Activated T-helper 1 cell treated with Interleukin-2 at 50 U/mL for 16 hours (primary cell): ENCODE measurements at places on chromosomes 7 and 10.

GRCh38 chr7:43760861-43761260, 2.4 kb downstream of the BLVRA start:
- no peak for DNase-seq

DNA sequence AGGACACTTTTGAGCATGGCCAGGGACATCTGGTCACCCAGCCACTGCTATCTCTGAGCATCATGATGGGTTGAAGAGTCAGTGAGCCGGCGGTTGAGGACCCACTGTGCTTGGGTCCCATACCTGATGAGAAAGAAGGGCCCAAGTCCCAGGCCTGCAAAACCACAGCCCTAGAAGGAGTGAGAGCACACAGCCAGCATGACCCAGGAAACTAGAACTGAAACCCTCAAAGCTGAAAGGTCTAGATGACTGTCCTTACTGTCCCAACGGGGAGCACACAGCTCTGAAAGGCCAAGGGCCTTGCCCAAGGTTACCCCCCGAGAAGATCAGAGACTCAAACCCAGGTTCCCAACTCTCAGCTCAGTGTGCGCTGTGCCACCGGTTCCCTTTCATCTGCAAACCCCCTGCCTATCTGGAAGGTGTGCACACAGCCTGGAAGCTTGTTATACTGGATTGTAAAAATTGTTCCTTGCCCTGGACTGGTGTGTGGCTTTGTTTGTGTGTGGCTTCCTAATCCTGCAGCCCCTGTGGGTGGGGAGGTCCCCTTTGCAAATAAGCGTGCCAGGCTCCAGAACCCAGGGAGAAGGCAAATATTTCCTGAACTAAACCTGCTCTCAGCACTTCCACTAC, 22.6 kb upstream of the PSAP start:
- DNase-seq = no peak

DNA sequence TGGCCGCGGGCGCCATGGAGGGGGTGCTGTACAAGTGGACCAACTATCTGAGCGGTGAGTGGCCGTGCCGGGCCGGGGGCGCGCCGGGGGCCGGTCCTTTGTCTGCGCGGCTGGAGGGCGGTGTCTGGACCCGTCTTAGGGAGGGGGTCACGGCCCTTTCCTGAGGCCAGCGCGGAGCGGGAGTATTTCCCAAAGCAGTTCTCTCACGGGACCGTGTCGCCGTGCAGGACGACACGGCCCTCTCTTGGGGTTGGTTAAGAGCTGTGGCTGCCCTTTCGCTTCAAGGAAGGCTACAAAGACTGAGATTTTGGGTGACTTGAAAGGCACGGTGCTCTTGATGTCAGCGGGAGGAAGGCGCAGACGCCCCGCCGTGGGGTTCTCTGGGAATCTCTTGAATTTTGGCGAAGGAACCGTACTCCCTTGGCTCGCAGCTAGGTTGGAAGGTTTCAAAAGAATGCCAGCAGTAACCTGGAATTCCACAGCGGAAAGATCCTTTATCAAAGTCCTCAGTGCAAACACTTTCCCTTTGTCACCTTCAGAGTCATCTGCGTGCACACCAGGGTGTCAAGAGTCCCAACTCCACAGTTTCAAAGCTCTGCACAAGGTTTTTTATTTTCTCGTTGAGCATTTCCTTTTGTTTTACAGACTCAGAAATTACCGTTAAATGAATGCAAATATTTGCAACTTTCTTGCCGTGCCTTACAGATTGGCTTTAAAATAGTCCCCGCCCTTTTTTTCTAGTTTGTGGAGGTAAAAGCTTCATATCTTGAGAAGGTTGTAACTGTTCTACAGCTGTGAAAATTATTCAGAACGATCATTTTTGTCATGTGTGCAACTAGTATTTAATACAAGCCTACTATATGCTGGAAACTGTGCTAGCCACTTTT, 780 bp downstream of the PLEKHA8 start:
- peak; percentile 5 for DNase-seq

DNA sequence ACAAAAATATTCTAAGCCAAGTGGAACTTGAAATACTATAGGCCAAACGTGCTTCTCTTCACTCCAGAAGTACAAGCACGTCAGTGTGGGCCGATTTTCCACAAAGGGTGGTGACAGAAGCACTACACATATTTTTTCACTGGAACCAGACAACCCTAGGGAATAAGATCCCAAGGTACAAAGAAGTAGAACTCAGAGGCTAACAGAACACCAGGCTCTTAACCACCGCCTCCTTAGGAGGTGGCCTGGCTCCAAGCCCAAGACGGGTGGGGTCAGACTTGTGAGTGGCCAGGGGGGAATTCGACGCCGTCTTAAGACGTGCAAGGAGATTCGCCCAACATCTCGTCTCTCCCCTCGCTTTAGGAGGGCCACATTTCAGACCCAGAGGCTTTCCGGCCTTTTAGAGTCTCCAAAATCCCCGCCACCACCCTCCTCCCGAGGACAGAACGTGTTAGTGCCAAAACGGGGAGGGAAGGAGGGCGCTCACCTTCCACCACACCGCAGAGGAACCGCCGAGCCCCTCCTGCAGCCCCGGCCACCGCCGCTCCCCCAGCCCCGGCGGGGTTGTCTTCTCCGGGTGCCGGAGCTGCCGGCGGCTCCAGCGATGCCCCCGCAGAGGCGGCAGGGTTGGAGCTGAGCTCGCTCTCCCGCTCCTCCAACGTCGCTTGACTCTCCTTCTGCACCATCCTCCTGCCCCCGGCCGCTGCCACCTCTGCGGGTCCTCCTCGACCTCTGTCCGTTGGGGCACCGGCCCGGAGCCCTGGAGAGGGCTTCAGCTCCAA, 716 bp downstream of the OGA start:
- DNase-seq = peak; percentile 13

DNA sequence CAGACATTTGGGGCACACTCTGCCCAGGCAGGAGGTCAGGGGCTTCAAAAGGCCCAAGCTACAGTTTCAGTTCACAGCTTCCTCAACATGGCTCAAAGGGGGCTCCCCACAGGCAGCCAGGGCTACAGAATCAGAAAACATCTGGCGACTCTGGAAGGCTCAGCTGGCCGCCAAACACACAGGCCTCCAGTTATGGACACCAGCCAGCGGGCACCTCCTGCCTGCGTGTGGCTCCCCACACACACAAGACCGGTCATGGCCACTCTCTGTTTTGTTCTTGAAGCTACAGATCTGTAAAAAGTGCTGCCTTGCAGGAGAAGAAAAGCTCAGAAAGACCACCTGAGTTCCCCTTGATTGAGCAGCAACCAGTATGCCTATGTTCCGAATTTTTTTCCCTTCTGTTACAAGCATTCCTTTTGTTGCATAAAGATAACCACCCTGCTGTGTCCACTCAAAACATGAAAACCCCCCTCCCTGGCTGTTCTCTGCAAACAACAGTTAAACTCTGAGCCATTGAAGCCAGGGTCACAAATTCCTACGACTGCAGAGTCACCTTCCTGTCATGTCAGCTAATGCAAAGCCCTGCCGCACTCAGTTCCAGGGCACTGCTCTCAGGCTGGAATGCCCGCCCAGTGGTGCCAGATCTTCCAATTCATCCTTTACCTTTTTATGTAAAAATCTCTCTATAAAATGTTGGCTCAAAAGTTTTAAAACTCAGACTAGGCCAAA, 33.6 kb downstream of the VSTM4 start:
- DNase-seq = no peak

DNA sequence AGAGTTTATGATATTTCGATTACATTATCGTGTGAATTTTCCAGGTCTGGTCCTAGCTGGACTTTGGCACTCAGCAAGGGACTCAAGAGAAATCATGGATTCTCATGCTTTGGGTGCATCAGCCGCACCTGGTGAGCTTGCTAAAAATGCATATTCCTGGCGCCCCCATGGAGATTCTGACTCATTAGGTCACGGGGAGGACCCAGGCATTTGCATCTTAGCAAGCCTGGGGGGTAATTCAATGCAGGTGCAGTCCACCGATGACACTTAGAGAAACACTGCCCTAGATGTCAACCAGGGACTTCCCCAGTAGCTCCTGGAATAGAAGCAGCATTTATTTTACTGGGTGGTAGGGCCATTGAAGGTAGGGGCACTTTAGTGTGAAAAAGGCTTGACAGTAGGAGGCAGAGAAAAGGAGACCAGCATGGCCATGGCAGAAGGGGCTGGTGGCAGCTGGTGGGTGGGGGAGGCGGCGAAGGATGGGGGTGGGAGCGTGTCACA, 29.9 kb upstream of the PDCD4 start:
- no peak for DNase-seq

- no peak for DNase-seq
Observed at GRCh38 chr10:104824380-104825006, 183.4 kb downstream of the SORCS3 start.

GRCh38 chr10:119323085-119324016, 116.0 kb downstream of the GRK5 start:
- no peak for DNase-seq

DNA sequence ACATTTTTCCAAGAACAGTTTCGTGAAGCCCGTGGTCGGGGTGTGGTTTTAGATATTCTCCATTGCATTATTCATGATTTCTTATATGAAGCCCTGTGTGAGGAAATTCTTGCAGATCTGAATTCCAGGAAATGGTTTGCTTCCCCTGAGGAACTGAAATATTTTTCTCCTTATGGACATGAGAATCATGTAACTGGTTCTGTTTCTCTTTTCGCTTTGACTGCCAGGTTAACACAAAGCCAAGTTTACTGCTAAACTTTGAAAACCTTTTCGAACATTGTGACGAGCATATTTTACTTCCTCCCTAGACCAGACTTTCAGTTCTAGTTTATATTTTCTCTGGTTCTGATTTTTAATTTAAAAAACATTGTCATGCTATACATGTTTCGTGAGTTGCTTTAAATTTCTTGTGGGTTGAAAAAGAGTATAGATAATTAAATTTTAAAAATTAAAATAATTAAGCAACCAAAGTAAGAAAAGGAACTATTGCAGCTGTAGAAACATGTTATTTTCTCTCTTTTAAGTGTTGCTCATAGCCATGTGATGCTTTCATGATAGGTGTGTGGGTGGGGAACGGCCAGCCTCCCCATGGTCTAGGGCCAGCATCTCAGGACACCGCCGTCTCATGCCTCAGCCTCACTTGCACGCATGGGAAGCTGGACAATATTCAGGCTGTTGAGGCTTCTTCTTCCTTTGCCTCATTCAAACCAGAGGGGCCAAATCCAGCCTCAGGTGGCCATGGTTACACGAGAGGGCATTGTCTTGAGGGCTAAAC, 97.1 kb downstream of the CREB5 start:
- no peak for DNase-seq

- DNase-seq = no peak
Observed at GRCh38 chr10:42781893-42782445, 626 bp upstream of the BMS1 start.

- DNase-seq = no peak
Observed at GRCh38 chr7:158406364-158406763, 181.3 kb downstream of the PTPRN2 start.

DNA sequence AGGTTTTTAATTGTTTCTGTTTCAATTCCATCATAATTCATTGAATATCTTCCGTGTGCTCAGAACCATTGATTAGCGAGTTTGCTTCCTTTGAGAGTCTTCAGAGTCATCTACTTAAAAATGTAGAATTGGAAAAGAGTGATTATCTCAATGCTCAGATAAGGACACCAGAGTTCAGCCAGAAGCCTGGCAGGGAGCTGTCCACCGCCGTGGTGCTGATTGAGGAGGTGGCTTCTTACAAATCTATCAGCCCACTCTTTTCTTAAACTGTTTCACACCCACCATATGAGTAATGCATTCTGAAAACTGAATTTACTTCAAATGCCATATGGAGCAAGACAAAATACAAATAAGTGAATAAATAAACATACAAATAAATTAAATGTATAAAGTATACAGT, 79.3 kb downstream of the INSYN2A start:
- no peak for DNase-seq

GRCh38 chr10:61964059-61964709, 62.7 kb downstream of the ARID5B start:
- DNase-seq = no peak

DNA sequence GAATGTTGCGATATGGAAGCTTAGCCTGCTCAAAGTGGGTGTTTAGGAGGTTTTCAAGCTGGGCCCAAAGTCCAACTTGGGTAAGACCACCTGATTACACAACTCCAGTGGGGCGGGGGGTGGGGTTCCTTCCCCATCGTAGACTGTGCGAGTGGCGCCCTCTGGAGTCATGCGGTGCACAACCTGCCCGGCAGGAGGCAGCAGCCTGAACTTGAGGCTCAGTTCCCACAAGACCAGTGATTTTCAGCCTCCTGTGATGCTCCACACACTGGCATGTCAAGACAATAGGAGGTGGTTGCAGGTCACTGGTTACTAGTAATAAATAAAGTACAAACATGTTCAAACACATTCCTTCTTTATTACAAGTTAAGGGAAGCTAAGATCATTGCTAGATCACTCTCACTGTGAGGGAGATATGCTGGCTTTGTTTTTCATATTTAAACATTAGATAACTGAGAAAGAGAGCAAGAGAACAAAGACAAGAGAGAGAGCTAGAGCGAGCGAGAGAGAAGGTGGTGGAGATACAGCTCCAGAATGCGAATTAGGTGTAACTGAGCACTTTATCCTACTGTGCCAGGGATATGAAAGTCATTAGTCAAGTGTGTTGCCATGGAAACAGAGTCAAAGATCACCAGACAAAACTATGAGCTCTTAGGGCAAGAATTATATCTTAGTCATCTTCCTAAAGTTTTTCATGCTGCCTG, 97.4 kb upstream of the BMPER start:
- DNase-seq = no peak

- no peak for DNase-seq
Observed at GRCh38 chr7:111198255-111198654, 107.3 kb downstream of the LRRN3 start.

DNA sequence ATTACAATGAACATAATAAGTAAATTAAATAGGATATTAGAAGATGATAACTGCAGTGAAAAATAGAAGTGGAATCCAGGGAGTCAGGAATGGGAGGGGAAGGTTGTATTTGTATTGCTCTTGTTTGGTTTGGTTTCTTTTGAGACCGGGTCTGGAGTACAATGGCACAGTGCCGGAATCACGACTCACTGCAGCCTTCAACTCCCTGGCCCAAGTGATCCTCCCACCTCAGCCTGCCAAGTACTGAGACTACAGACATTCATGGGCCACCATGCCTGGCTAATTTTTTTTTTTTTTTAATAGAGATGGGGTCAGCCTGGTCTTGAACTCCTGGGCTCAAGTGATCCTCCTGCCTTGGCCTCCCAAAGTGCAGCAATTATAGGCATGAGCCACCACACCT, 59.9 kb upstream of the LRRC4 start:
- no peak for DNase-seq

GRCh38 chr7:115679976-115680375, 350.6 kb downstream of the TFEC start:
- no peak for DNase-seq

GRCh38 chr10:3723766-3724165, 61.2 kb downstream of the KLF6 start:
- DNase-seq = no peak

DNA sequence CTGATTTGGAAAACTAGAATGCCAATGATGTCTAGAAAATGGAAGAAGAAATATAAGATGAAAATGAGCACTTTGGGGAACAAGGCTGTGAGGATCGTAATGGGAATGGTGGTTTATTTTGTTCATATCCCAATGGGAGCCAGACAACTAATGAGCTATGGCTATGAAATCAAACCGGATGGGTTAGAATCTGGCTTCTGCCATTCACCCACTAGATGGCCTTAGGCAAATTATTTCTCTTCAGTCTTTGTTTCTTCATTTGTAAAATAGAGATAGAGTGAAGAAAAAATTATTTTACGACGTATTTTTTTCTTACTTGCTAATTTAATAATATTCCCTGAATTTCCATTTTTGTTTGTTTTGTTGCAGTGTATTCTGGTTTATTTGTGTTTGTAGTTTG, 572.1 kb upstream of the IGFBP3 start:
- DNase-seq = no peak

- DNase-seq = no peak
Observed at GRCh38 chr10:50542871-50543270, 80.9 kb downstream of the SGMS1 start.
